Glutamatergic neuron (in vitro differentiated cells): ENCODE measurements at places on chromosomes 3 and 15.
A peak's percentile ranks its signal among the peaks of the same experiment; 100 is the strongest.

DNA sequence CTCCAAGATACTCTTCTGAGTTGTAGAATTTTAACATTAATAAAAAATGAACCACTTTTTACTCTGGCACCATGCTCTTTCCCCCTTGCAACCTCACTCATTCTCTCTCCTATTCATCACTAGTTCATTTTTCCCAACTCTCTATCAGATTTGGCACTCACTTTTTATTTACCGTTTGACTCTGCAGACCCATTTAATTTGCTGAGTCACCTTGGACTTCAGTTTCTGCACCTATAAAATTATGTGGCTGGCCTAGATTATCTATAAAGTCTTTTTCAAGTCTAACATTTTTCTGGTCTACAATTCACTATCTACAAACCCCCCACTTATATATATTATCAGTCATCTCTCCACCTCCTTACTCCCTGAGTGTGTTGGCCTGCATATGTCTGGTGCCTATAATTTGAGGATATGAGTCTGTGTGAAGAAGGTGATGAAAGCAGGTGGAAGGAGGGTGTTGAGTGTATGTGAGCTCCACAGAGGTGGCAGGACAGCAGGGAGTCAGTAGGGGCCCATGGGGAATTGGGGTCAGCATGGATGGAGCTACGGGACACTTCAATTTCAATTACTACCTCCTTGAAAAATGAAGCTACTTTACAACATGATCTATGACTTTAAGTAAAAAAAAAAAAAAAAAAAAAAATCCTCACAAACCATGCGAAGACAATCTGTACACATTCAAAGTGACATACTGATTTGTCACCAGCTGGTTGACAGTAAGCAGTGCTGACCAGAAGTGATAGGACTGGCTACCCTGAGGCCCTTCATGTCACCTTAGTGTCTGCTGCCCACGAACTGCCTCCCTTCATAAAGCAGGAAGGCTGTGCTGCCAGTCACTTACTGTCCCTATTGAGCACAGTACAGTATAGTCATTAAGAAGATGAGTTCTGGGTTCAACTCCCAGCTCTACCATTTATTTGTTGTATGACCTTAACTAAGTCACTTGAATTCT, 334.2 kb upstream of the IL12A start:
- no peak for DNase-seq

- no peak for DNase-seq
These were observed 47.3 kb downstream of the GMPS start for GRCh38 chr3:155917781-155918180.

GRCh38 chr3:115270849-115271248, 123.8 kb upstream of the ZBTB20 start:
- DNase-seq: no peak

DNA sequence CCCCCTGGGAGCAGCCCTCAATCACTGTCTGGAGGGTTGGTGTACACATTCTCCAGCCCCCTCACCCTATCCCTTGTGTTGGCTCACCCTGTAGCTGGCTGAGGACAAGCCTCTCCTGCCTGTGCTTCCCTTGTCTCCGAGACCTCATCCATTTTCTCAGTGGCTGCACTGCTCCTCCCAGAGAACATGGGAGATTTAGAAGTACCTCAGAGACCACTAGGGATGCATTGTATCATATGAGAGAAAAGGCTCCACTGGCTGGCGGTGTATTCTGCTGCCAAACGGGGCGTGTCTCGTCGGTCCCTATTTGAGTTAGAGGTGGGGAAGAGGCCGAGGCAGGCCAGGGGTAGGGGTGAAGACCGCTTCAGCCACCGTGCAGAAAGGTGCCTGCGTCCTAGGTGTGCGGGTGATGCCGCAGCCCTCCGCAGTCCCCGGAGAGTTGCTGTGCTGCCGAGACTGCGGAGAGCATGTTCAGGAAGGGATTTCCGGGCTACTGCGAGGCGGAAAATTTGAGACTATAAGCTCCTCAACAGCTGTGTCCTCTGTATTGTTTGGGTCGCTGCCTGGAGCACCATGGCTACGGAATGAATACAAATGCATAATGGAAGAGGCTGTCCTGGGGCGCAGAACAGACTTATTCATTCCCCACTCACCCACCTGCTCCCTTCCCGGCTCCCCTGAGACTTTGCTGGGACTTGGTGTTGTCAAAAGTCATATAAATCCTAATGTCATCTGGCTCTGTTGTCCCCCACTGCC, 43.8 kb downstream of the SPSB4 start:
- peak; percentile 71 for DNase-seq

- DNase-seq: no peak
These were observed 514 bp upstream of the PPP4R2 start for GRCh38 chr3:72996121-72996472.

DNA sequence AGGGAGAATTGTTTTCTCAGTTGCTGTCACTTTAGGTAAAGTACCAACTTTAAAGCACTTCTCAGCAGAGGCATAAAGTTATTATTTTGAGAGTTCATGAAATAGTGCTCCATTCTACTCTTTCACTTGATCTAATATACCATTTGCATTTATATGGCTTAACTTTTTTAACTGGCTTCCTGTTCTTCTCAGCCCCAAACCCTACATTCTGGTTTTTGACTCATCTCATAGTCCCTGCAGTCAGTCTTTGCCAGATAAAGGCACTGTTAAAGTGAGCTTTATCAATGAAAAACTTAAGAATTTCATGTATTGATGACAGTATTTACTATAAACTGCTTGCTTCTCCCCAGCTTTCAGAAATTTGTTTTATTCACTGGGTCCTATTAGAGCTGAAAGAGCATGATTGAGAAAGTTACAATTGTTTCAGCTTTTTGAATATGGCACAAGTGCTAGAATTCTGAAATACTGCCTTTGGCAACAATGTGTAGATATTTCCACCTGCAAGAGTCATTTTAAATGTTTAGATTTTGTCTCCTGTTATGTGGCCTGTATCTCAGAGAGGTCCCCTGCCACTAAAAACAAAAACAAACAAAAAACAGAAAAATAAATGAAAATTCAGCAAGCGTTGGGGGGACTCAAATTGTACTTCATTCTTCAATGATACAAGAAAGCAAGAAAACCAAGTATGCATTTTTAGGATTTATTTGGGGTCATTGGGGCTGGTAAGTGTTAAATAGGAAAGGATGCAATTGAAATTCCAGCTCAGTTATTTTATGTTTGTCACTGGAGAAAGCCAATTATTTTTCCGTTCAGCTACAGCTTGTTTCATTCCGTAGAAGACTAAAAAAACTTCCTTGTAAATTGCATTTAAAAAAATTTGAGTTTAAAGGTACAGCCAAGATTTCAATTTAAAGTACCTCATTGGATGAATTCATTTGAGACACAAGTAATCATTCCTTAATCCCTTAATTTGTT, 28.6 kb downstream of the TGFBR2 start:
- no peak for DNase-seq

DNA sequence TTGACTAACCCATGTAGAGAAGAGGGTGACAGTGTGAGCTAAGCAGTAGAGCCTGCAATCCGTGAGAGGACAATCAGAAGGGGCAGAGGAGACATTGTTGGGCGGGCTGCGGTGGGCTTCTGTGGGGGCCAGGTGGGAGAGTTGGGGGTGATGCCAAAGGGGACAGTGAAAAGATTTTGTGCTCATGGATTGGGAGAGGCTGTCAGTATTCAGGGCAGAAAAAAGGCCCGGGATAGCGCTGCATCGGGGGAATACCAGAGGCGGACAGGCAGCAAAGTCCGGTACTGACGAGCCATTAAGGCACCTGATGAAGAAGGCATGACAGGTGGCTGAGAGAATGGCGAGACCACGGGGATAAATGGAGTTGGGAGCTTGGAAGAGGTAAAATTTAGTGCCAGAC, 1.3 kb upstream of the PXYLP1 start:
- no peak for DNase-seq

- peak; percentile 29 for DNase-seq
These were observed 84.0 kb downstream of the DUT start for GRCh38 chr15:48415036-48415886.

- no peak for DNase-seq
These were observed 25.5 kb upstream of the PIK3R4 start for GRCh38 chr3:130772129-130772528.

- DNase-seq: no peak
These were observed 39.9 kb upstream of the BDH1 start for GRCh38 chr3:197595470-197596185.

- DNase-seq: no peak
These were observed 686.3 kb downstream of the NTRK3 start for GRCh38 chr15:87570206-87570605.

GRCh38 chr3:28989646-28990089, 291.2 kb upstream of the RBMS3 start:
- no peak for DNase-seq

DNA sequence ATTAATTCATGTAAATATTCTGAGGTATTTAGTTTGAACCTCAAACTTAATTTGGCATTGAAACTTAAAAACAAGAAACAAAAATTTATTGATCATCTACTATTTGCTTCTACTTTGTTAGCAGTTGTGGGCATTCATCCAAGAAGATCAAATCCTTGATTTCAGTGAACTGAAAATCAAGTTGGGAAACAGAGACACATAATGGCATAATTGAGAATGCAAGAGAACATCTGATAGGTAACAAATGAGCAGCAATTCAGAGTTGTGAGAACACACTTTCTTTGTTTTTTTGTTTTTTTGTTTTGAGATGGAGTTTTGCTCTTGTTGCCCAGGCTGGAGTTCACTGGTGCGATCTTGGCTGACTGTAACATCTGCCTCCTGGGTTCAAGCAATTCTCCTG, 33.9 kb upstream of the MED12L start:
- DNase-seq: no peak

- DNase-seq: no peak
These were observed 224.7 kb upstream of the TBC1D5 start for GRCh38 chr3:17967111-17967510.

DNA sequence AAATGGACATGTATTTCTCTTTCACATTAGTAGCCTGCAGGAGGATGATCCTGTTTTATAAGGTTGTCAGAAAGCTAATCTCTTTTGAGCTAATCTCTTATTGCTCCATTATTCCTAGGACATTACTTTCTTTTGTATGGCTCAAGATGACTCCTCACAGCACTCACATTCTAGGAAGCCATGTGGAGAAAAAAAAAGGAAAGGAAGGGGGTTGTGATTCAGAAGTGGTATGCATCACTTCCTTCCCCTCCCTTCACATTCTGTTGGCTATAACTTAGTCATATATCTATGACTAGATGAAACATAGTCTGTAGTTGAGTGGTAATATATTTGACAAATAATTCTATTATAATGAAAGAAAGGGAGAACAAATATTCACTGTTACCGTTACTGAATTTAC, 168.8 kb upstream of the TTC14 start:
- no peak for DNase-seq

DNA sequence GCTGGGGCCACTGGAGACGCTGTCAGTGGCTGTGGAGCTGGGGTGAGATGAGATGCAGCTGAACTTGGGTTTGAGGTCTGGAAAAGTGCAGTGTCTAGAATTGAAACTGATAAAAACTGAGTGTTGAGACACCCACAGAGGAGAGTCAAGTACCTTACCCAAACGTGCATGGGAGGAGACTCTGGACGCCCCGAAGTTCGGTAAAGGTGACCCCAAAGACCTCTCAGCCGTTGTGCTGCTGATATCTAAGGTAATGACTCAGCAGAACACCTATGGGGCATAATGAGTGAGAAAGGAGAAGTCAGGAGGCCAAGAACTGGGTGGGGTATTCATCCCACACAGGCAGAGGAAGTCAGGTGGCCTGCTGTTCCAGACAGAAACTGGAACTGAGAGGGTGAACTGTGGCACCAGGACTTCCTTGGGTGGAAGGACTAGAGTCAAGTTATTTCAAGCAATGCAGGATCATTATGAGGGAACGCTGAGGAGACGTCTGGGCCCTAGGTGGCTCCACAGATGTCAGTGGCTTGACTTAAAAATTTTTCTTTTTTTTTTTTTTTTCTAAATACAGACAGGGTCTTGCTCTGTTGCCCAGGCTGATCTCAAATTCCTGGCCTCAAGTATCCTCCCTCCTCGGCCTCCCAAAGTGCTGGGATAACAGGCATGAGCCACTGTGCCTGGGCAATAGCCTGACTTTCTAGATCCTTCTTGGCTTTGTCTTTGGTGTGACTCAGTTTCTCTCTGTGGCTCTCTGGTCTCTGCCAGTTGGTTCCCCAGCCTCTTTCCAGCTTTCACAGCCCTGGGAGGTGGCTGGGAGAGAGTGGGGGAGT, 67.6 kb upstream of the GCNT3 start:
- no peak for DNase-seq

- DNase-seq: no peak
These were observed 42.5 kb downstream of the SH3GL3 start for GRCh38 chr15:83489690-83490089.

DNA sequence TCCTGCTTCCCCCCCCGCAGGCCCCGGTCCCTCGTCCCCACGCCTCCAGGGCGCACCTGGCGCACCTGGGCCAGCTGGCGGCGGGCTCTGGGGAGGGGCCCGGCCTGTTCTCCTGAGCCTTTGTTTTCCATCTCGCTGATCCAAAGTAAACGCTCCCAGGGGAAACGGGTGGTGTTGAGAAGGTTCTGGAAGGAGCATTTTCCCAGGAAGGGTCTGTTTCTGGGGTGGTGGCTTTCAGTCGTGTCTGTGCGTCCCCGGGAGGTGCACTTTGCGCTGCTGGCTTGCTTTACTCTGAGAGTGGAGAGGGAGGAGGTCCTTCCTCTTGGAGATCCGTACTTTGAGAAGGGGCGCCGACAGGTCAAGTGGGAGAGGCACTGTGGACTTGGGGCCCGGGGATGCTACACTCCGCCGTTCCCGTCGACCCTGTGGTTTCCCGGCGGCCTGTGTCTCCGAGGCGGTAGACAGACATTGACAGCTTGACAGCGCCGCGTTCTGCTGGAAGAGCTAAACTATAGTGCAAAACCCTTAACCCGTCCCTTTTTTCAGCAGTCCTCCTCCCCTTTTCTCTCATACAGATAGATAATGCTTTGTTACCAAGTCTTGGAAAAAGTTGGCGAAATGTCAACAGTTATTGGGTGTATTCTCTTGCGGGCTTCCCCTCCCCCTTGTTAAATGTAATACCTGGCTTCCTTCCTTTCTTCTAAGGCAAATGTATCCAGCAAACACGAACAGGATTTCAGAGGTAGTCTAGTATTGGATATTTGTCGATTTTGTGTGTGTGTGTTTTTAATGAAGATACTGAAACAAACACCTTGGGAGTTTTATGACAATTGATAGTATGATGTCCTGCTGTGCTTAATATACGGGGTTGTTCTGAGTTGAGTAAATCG, 6.5 kb downstream of the TPM1 start:
- DNase-seq: peak; percentile 60

- no peak for DNase-seq
These were observed 51.3 kb downstream of the DRD3 start for GRCh38 chr3:114127517-114127916.

GRCh38 chr15:58539548-58539947, 107.8 kb downstream of the LIPC start:
- no peak for DNase-seq

DNA sequence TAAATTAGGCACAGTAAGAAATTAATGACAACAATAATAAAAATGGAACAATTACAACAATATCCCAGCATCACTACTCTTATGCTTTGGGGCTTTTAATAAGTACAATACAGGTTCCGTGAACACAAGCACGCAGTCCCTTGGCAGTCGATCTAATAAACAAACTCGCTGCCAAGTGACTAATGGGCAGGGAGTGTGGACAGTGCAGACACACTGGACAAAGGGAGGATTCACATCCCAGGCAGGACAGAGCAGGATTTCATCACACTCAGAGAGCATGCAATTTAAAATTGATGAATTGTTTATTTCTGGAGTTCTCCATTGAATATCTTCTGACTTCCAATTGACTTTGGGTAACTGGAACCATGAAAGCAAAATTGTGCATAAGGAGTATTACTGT, 524.1 kb upstream of the CFAP20DC start:
- DNase-seq: no peak

- no peak for DNase-seq
These were observed at the start of gene ZBED2 for GRCh38 chr3:111595232-111595631. Gene ZBED2, minus strand, starts transcription at chr3:111595346. Its CDS starts 1,145 bp downstream, at chr3:111594201.

GRCh38 chr3:102530415-102531181, 95.8 kb downstream of the ZPLD1 start:
- no peak for DNase-seq
